ENCODE measurements at places on chromosomes 6 and 20. TPM values are rescaled to one million over a fixed set of nuclear protein-coding genes. Genes with fewer than 3 reads are reported as not detected.

DNA sequence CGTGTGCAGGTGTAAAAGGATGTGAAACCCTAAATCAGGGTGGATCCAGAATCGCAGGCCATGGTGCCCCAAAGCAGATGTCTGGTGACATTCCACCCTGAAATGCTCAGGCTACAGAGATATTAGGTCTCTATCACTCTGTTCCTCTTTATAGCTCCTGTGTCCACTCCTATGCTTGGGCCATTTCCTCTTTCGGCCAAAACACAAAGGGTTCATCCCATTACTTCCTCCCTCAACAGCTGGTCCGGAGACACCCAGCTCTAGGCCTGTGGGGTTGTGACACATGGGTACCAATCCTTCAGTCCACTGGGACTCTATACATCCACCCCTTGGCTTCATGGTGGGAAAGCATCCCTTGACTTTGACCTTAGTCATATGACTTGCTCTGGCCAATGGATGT is 1.7 kb upstream of the SIGLEC1 start:
- no peak for DNase-seq

GJA10 gene
- not detected for total RNA-seq

GRCh38 chr6:48671505-48671904 is 560.5 kb upstream of the PTCHD4 start:
- DNase-seq: no peak

PTK6 gene
- total RNA-seq: not detected

DNA sequence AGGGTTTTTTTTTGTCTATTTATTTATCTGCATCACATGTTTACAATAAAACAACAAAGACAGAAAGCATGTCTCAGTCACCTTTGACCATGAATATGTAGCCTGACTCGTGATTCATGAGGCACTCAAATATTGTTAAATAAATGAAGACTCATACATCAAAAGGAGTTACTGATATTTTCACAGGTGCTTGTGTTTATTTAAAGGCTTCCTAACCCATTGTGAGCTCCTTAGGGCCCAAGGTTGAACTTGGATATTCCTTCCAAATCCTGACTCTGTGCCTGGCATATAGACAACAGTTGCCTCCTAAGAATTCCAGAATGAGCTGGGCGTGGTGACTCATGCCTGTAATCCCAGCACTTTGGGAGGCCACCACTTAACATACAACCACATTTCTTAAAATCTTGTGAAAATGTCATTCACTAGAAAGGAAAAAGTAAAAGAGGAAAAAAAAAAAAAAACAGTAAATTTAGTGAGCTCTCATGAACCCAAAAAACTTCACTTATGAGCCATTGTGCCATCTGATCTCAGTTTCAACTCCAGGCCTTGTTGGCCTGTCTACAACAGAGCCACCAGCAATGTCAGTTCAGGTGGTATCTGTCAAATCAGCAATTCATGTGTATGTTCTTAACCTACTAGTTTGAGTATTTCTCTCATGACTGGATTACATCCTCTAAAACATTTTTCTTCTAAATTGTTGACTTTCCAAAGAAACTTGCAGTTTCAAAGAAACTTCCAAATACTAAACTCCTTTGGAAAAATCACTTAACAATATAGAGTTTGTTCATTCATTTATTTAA is 162.7 kb upstream of the MARCKS start:
- no peak for DNase-seq

SLC35D3 gene
- not detected for total RNA-seq

All from heart right ventricle (tissue), 16 donors.